Tibial nerve (tissue), 4 donors: ENCODE measurements at places on chromosomes 1 and 21. TPM values are rescaled to one million over a fixed set of nuclear protein-coding genes. Genes with fewer than 3 reads are reported as not detected.
A peak's percentile ranks its signal among the peaks of the same experiment; 100 is the strongest.

DNA sequence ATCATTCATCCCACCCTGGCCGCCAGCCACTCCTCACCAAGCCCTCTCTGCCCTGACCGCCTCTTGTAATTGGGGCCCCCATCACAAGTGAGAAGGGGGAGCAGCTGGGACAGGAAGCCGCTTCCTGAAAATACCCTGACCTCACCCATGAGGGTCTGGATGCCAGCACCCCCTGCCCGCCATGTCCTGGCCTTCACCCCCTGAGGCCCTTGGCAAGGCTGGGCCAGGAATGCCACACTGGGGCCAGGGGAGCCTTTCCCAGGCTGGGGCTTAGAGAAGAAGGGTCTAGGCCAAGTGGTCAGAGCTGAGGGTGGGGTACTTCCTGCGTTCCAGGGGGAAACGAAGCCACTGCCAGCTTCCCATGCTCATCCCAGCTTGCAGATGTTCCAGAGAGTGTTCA, 60.5 kb downstream of the TAS1R2 start:
- DNase-seq: no peak

- no peak for DNase-seq
These were observed 404.9 kb upstream of the CHRM3 start for GRCh38 chr1:238981317-238981933.

DNA sequence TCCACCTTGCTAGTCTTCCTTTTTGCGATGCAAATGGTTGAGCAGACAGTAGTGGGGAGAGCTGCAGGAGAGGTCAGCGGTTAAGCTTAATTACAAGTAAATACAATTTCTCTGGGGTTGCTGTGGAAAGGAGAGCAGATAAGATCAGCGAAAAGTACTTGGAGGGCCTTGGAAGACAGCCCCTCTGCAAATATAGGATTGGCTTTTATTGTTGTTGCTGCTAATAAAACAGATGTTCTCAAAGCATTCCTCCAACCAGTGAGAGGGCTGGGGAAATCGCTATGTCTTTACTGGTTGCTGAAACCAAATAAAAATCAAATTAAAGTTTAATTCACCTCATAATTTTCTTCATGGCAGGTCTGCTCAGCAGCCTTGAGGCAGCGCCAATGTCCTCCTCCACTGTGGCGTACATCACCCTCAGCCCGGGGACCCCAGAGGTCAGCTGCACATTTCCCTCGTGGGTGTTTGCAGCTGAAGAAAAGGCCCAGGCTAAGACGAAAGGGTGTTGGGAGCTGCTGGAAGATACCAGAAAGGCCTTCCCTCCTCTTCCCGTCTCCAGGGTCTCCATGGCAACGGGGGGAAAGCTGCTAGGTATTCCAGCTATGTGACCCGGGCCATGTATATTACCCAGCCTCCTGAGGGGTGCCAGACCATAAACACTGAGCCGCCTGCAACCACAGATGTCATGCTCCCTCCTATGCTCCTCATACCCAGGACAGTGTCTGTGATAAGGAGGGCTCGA, 54.6 kb upstream of the POU2F1 start:
- DNase-seq: no peak

ERICH3 gene
- 0.21 TPM for total RNA-seq

ELAPOR1 gene
- 0.90 TPM for total RNA-seq

- no peak for DNase-seq
These were observed 76.6 kb upstream of the HOOK1 start for GRCh38 chr1:59738152-59738551.

LINGO4 gene
- not detected for total RNA-seq

GRCh38 chr1:25648681-25649440, 32.3 kb downstream of the MAN1C1 start:
- DNase-seq: no peak

SLAMF1 gene
- not detected for total RNA-seq

GRCh38 chr1:187306710-187307415, 478.1 kb downstream of the PLA2G4A start:
- no peak for DNase-seq

DNA sequence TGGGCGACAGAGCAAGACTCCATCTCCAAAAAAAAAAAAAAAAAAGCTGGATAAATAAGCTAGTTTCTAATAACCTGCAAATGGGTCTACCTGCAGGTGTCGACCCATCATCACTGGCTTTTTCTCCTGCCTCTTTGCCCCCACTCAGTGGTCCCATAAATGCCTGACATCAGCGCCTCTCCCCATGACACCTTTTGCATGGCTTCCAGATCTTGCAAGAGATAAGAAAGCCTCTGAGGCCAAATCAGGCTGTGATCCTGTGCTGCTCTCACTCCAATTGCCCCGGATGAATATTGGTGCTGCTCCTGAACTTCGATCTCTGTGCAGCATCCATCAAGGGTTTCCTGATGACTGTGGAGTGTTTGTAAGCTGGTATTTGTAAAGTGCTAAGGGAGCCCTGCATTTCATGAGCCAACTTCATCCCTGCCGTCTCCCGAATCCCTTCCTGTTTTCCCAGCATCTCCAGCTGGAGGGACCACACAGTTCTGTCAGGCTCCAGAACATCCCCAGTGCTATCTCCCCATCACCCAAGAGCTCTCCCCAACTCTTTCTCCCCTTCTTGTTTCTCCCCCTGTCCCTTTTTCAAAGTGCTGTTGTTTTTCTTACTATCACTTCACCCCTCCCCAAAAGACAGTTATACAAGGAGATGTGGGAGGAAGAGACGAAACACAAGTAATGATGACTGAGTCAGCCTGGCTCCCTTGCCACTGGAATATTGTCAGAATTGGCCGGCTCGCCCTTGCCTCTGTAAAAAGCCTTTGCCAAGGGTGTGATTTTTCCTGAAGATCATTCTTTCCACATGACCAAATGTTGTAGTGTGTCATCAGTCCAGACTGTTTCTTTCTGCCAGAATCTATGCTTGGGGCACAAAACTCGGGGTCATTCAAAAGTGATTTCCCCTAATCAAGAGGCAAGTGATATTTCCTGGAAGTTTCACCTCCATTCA, 2.8 kb upstream of the EFHD2 start:
- peak; percentile 71 for DNase-seq

- no peak for DNase-seq
These were observed 56.6 kb upstream of the C1orf174 start for GRCh38 chr1:3956527-3957170.

ANKRD35 gene
- total RNA-seq: 6.1 TPM

- no peak for DNase-seq
These were observed 610.1 kb upstream of the NEGR1 start for GRCh38 chr1:72892461-72892860.

DNA sequence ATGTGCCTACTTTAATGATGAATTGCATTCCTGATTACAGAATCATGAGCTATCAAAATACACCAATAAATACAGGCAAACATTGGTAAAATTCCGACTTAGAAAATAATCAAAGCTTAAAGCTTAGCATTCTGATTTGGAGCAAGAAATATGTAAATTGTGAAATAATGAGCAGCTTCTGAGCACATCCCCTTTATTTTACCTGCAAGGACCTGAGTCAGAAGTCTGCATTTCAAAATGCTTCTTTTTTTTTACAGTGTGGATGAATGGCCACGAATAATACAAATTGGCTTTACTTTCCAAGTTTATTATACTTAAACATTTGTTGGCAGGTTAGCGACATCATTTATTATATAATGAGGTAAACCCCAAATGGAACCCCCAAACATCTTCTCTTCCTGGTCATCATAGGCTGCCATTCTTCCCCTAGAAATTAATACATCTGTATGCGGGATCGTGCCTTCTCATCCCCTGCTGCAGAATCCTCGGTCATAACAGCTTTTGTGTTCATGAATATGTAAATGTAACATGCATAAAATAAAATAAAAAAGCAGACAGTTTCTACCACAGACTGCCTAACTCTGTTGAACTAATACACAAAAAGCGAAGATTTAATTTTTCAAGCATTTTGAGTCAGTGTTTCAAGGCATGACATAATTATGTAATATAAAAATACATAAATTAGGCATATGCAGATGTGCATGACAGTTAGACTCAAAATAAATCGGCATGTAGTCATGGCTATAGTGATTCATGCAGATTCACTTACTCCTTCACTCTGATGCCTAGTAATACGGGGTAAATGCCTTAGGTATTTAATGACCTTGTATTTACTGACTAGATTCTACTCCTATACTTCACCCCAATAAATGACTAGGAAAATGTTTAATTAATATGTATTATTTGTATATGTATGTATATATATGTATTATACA, 339.7 kb downstream of the USP25 start:
- DNase-seq: no peak

CA6 gene
- not detected for total RNA-seq

- no peak for DNase-seq
These were observed 279.9 kb downstream of the LRRC7 start for GRCh38 chr1:69847670-69848069.

DNA sequence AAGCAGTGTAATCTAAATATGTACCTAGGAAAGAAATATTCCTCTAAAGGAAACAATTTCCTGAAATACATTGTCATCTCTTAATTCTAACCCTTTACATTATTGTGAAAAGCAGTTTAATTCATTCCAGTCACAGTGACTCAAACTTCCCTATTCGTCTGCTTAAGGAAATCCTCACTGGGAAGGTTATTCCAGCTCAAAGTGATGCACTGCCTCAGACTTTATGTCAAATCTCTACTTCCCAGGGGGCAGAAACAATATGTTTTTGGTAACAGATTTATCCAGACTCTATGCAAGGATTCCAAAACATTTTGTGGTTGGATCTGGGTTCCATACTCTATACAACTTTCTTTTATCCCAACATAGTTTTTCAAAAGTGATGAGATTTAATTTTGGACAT, 145.2 kb downstream of the NTMT2 start:
- DNase-seq: no peak

DNA sequence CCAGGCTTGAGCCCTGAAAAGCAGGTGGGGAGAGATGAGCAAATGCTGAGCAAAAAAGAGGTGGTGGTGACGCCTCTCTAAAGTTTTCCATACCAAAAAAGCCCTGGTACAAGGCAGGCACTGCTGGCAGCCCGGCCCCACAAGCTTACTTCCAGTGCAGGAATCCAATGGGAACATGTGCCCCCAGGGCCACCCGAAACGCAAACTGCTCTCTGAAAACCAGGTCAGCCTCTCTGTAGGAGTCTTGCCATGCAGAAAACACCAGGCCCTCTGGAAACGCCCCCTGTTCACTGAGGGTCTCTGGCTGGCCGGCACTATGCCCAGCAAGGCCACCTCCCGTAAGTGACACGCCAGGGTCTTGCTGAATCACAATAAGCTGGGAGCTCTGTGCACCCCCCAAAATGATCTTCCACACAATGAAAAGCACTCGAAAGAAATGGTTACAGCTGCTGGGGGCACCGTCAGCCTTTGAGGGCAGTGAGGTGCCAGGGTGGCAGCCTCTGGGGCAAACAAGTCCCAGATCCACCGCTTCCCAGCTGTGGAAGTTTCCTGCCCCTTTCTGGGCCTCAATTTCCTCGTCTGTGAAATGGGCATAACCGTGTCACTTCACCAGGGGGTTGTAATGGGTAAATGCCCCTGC, 170.5 kb downstream of the TOMM20 start:
- no peak for DNase-seq

DNA sequence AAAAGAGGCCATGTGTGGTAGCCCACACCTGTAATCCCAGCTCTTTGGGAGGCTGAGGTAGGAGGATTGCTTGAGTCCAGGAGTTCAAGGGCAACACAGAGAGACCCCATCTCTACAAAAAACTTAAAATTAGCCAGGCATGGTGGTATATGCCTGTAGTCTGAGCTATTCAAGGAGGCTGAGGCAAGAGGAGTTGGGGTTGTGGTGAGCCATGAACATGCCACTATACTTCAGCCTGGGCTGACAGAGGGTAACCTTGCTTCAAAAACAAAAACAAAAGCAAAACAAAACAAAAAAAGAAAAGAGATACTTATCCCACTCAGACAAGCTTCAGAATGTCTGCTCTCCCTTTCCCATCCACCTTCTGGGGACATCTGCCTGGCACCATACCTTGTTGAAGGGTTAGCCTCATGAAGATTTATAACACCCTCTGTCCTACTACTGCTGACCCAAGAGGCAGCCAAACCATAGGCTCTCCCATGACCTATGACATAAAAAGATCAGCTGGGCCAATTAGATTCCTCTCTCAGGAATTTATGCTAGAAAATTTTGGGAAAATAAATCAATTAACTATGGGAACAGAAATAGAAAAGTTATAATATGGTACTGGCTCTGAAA, 13.2 kb downstream of the TMCO1 start:
- DNase-seq: no peak

GRCh38 chr1:234533975-234534876, 55.2 kb upstream of the TARBP1 start:
- peak; percentile 99 for DNase-seq

DNA sequence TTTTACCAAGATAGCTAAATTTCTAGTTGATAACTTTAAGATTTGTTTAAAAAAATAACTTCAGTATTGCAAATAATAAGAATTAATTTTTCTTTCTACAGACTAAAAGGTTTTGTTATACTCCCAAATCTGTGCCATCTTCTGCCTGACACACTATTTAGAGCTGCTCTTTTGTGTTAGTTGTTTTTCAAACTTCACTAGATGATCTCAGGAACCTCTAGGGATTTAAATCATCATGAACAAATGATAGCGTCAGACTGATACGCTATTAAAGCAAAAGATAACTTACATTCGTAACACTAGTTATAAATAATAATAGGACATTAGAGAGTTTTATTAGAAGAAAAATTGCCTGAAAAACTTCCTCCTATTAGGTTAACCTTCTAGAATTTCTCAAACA, 243.1 kb upstream of the CXADR start:
- DNase-seq: no peak

OR2T11 gene
- total RNA-seq: not detected

- DNase-seq: no peak
These were observed 546.4 kb downstream of the OMA1 start for GRCh38 chr1:58000116-58000515.

RNU1-2 gene
- under 0.01 TPM for total RNA-seq

DNA sequence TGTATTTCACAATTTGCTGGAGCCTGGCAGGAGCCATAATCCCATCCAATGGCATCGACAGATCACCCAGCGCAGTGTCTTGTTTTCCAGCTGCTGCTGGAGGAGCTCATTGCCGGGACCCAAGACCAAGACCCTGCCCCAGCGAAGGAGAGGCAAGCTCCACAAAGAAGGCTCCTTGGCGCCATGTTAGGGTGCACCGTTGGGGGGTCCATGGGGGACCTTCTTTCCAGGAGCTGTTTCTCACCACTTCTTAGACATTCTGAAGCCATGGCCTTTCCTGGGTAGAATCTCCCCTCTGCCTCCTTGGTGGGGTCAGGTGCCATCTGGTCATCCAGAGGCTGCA, 31.1 kb downstream of the AJAP1 start:
- no peak for DNase-seq

DNA sequence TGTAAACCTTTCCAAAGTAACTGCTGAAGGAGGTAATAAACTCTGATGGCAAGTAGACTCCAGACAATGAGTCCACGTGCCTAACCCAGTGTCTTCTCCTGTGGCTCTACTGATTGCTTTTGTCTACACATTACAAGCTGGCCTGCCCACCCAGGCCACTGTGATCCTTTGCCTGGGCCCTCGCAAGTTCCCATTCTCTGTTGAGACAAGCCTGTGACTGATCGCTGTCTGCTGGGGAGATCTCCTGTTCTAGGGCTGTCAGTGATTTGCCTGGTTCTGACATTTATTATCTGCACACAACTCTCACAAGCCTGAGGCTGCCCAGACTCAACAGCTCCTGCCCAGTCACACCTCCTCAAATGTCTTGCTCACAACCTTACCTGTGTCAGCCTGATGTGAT, 81.4 kb downstream of the CYYR1 start:
- no peak for DNase-seq

WNT9A gene
- 5.1 TPM for total RNA-seq

MX2 gene
- total RNA-seq: 10.9 TPM
